ENCODE measurements at places on chromosomes 13 and 19. TPM values are rescaled to one million over a fixed set of nuclear protein-coding genes. Genes with fewer than 3 reads are reported as not detected.

Gene KRI1
- 24.1 TPM for total RNA-seq

Gene RPL28
- total RNA-seq, result 654 TPM

Gene ZNF793
- 2.3 TPM for total RNA-seq

GRCh38 chr13:21348488-21349120 lies 110.5 kb downstream of the ZDHHC20 start:
- no peak for DNase-seq

- no peak for DNase-seq
These were observed 232.1 kb downstream of the DIAPH3 start for GRCh38 chr13:59931621-59932020.

GRCh38 chr13:112391746-112392145 lies 15.6 kb downstream of the SPACA7 start:
- DNase-seq, result no peak

- no peak for DNase-seq
These were observed 50.5 kb upstream of the USE1 start for GRCh38 chr19:17164639-17165038.

Gene THSD8
- 6.0 TPM for total RNA-seq

Gene NEK5
- total RNA-seq, result 2.3 TPM

- no peak for DNase-seq
These were observed 276.5 kb downstream of the SHISA2 start for GRCh38 chr13:25775275-25775674.

- no peak for DNase-seq
These were observed 3.6 kb downstream of the SERTAD1 start for GRCh38 chr19:40421993-40422747.

- DNase-seq, result no peak
These were observed 857.4 kb downstream of the EFNB2 start for GRCh38 chr13:105678072-105678471.

Gene RYR1
- total RNA-seq, result 8.5 TPM

DNA sequence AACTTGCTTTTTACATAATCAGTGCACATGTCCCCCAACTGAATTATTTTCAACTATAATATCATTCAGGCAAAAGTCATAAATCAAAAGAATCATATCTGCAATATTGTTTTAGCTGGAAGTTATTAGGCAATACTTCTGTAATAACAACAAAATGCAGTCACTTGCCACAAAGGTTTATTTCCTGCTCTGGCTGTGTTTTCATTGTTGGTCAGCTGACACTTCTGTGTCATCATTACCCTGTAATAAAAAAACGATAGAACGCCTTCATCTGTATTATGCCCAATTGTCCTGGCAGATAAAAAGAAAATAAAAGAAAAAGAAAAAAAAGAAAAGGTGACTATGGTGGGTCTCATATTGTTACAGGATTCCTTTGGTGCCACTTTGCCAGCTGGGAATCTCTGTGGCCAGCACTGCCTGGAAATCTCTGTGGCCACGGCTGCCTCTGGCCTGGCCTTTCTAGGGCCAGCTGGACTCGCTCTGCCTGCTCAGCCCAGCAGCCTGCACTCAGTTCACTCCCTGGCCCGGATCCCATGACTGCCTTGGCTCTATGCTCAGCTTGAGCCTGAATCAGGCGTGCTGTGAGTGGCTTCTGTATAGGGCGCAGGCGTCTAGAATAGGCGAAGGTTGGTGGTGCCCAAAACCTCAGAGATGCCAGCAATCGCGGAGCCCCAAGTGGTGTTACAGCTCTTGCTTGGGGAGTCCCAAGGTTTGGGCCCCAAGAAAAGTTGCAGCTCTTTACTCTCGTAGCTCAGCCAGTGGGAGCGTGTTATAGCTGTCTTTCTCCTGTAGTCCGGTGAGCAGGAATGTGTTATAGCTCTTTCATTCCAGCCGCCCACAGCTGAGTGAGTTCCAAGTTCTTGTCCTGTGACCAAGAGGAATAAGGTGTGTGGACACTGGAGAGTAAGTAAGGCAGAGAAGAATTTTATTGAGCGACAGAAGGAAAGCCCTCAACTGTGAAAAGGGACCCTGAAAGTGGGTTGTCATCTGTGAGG lies 1227.1 kb downstream of the SLITRK1 start:
- DNase-seq, result peak; percentile 43

DNA sequence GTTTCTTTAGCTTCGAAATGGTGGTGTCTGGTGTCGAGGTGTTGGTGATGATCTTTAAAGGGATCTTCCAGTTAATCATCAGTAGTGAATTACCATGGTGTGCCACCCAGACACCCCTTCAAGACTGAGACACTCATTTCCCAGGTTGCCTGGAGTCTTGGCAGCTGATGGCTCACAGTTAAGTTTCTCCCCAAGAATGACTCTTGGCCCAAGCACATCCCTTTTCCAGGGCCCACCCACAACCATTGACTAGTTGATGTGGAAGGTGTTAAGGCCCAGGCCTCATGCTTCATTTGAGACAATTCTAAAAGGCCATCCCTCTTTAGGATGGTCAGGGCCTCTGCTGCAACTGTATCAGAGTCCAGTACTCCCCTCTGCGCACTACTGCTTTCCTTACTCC lies 145.5 kb downstream of the FOXO1 start:
- no peak for DNase-seq

Gene GDF15
- 126 TPM for total RNA-seq

GRCh38 chr19:18319591-18320135 lies 3.2 kb downstream of the LSM4 start:
- peak; percentile 53 for DNase-seq

- DNase-seq, result peak; percentile 94
These were observed 2.5 kb downstream of the PRR12 start for GRCh38 chr19:49593233-49594113.

GRCh38 chr13:102090532-102090931 lies 311.3 kb downstream of the FGF14 start:
- no peak for DNase-seq

- no peak for DNase-seq
These were observed 141.5 kb downstream of the AKAP11 start for GRCh38 chr13:42413484-42413815.

DNA sequence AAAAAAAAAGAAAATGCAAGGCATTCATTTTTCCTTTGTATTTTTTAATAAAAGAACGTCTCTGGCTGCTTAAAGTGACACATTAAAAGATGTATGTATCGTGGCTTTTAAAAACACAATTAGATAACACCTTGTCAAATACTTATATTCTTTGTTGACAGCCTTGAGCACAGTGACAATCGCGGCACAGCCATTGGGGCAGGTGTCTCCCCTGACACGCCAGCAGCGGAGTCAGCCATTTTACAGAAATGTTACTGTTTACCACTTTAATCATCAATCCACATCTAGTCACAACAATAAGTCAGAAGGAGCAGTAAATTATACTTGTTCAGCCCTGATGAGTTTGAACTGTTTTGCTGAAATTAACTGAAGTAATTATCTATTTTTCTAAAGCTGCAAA lies 224.1 kb downstream of the ZNF536 start:
- no peak for DNase-seq

Gene SPRED3
- 0.63 TPM for total RNA-seq

DNA sequence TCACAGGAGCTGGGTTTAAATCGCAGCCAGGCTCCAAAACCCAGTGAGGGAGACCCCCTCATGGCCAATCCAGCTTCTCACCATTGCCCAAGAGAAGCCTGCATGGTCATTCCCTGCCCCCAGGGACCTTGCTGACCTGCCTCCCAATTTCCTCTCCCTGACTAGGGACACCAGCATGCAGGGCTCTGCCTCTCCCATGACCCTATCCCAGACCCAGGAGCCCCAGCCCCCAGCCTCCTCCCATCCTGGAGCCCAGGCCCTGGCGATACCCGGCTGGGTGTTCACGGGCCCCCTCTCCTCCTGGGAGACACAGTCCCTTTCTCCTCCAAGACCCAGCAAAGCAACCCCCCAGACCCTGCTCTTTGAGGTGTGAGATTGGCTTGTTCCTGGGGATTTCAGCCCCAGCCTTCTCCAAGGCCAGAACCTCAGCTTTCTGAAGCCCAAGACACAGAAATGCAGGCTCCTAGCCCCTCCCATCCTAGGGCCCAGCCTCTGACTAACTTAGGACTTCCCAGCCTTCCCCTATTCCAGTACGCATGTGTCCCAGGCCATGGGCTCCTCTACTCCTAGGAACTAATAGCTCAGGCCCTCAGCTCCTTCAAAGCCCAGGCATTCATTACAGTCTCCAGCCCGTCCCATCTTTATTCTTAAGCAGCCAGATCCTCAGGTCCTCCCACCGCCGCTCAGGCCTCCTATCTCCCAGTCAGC lies 1.1 kb downstream of the GYS1 start:
- DNase-seq, result peak; percentile 86

Gene MAMSTR
- 1.2 TPM for total RNA-seq

DNA sequence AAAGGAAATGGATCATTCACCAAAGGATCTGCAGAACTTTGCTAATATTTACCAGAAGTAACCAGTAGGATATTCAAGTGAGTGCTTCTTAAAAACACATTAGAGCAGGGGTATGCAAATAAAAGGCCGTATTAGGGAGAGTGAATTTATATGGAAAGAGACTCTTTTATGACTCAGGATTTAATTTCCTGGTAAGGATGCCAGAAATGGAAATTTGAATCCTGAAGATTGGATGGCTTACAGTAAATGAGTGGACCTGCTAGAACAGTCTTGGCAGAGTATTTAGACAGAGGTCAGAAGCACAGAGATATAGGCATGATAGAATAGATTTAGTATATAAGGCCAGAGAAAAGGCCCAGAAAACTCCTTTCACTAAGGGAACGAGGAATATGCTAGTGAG lies 201.6 kb downstream of the SLITRK5 start:
- no peak for DNase-seq

Gene SHC2
- 27.3 TPM for total RNA-seq

DNA sequence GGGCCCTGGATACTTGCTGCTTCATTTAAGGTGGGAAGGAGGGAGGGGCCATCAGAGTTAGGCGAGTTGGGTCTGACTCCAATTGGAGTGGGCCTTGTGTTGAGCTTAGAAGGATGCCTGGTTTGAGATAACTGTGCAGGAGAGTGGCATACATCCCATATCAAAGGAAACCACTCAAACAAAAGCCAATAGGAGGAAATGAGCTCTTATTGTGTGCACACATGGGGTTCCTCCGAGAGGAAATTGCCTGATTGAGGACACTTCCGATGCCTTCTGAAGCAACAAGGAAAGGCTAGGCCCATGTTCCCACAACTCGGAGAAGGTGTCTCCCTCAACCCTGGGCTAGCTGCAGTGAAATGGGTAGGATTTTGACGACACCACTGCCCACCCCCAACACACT lies 19.6 kb downstream of the MBNL2 start:
- DNase-seq, result no peak

DNA sequence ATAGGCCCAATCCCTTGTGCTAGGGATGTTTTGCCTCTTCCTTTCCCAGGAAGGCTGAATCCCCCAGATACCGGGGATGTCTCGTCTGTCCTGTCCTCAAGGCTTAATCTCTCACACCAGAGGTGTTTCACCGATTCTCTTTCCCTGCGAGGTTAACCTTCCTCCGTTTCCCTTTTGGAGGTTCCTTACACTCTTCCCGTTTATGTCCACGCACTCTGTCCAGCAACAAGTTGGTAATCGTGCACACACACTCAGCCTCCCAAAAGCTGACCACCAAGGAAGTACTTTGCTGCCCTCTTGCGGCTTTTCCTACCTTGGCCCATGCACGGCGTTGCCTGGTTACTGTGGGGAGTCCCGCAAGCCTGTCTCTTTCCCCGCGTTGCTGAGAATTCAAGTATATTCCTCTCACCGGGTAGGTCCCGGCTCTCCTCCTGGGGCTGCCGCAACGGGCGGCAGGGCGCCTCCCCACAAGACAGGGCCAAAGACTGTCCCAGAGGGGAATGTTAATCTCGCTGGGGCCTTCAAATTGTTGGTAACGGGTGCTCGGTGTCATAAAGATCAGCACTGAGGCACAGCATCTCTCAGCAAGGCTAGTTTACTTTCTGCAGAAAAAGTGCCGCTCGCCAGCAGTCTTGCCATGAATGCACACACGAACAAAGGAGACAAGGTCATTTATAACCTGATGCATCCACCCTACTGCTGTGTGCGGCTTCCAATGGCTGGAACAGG lies 36.7 kb upstream of the CD177 start:
- peak; percentile 39 for DNase-seq

DNA sequence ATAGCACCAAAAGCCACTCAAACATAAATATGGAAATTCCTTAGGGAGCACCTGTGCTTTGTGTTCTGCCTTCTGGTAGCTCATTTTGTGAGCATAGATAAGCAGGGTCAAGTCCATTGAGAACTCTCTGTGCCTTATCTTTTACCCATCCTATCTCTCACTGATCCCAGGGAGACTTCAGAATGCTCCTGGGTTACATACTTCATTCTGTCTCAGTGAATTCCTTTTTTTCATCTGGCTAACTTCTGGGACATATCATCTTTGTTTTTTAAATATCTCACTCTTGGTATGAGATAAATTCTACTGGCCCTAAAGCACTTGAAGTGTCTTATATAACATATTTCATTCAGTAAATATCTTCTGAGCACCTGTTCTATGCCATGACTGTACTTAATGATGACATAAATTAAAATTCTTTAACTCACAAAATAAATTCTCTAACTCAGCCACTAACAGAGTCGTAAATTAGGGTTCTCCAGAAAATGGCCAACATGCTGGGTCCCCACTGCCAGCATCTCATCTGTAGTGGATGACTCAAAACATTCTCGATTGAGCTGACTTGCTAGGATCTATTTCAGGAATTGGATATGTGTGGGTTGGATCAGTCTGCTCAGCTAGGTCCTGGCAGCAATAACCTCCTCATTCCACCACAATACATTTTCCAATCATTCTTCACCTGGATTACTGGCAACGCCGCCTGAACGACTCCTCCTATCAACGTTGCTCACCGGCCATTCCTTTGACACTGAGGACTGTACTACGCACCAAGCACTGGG lies 170.2 kb downstream of the FOXO1 start:
- DNase-seq, result no peak

DNA sequence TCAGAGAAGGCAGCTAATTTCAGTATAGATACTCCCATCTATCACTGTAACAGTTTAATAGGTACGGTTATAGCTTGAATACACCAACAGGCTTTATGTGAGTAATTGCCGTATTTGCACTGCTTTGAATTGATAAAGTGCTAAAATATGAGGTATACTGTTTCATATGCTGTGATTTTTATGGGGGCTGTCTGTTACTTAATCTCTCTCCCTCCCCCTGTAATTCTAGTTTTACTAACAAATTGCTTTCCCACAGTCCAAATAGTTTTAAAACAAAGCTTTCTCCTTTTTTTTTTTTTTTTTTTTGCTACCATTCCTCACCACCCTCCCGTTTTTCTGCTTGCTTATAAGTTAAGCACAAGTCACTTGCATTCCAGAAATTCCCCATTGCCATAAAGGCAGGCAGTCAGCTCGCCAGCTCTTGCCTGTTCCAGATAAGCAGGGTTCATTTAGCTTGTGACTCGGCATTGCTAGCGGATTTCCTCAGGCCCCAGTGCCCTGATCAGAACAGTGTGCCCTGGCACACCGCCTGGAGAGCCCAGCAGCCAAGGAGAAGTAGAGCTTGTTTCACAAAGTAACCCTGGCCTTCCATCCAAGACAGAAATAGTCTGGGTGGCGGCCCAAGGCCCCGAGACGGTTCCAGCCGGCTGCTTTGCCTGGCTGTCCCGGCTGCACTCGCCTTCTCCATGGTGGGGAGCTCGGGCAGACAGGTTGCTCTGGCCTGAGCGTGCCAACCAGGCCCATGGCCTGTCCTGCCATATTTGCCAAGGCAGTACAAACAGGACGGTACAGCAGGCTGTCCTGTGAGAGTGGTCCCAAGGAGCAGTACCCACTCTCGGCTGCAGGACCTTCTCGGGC lies 43.5 kb upstream of the NPAS1 start:
- DNase-seq, result peak; percentile 92

Measured in upper lobe of left lung (tissue), 6 donors.